ENCODE measurements at places on chromosomes 3 and 15.
A peak's percentile ranks its signal among the peaks of the same experiment; 100 is the strongest.

DNA sequence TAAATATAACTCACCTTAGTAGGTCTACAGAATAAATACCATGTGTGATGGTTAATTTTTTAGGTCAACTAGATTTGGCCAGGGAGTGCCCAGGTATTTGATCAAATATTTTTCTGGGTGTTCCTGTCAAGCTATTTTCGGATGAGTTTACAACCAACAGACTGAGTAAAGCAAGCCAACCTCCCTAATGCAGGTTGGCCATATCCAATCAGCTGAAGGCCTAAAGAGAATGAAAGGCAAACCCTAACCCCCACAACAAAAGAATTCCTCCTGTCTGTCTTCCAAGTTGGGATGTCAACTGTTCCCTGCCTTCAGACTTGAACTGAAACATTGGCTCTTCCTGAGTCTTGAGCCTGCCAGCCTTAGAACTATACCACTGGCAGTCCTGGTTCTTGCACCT, 28.6 kb downstream of the TASOR start:
- DNase-seq: no peak

DNA sequence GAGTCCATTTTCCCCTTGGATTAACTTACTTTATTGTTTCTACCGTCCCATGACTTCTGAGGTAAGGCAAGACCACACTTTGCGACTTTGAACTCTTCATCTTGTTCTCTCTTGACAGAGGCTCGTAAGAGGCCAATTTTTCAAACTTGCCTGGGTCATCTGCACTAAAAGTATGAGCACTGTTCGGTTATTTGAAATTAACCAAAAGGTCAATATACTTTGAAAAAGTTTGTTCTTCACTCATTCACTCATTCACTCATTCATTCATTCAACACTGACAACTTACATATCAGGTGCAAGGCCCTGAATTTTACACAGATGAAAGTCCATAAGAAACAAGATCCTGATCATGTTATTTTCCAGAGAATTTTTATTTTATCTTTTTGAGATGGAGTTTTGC, 57.9 kb downstream of the ATP1B3 start:
- DNase-seq: no peak

DNA sequence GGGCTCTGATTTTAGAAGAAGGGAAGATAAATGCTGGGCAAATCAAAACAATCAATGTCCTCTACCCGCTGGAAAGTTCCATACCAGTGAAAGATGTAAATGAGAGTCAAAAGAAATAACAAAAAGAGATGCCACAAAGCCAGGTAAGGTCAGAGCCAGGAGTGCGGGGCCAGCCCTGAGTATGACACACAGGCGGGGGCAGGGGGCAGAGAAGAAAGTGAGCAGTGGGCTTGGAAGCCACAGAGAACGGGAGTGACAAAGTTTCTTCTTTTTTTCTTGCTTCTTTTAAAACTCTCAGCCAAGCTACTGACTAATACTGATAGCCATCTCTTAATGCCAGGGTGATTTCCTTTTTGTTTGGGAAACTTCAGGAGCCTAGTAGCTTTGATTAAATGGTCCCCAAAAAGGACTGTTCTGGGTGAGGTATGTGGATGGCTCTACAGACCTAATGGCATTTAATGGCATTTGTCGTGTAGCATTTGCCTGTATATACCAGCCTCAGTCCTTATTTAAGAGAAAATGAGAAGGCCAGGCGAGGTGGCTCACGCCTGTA, 23.1 kb upstream of the TSEN2 start:
- no peak for DNase-seq

DNA sequence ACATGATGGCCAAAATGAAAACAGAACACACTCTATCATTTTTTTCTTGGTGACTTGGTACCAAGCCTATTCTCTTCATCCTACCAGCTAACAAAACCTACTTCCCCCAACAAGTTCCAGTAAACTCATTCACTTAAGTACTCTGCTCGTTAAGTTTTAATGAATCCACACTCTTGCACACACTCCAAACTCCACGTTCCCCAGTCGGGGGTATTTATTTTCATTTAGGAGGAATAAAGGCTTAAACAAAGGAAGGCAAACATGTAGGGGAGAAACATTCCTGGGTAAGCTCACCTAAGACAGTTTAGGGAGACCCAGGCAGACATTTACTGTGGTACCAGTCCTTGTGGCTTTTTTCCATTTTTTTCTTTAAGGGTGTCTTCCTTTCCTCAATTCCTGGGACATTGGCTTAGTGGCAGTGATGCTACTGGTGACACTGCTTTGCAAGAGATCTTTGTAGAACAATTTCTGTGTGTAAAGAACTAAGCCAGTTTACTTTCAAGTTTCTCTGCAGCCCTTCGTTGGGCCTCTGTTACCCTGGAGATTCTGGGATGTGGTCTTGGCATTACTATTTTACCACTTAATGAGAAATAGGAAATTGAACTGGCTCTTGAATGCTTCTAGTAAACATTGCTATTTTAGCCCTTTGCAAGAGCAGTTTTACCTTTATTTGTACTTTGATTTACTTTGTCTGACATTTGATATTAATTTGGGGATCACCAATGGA, 117.3 kb upstream of the C15orf61 start:
- no peak for DNase-seq

DNA sequence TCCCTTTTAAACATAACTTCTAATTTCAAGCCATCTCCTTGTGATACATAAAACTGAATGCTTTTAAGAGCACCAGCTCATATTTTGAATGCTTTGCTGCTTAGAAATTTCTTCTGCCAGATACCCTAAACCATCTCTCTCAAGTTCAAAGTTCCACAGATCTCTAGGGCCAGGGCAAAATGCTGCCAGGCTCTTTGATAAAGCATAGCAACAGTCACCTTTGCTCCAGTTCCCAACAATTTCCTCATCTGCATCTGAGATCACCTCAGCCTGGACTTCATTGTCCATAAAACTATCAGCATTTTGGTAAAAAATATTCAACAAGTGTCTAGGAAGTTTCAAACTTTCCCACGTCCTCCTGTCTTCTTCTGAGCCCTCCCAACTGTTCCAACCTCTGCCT, 17.5 kb downstream of the OSTN start:
- DNase-seq: no peak

DNA sequence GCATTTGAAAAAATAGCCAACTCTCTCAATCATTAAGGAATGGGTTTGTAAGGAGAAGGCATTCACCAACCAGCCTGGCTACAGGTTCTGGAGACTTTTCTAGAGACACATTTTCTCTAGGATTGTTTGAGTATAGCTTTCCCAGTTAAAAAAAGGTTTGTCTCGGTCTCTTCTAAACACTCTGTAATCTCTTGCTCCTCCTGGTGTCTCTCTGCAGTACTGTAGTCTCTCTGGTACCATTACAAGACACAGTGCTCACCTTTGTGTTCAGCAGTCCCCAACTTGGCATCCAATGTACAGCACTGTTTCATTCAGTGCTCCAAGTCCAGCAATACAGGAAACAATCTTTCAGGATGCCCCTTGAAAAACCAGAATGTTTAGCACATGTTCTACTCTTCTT, 534.4 kb downstream of the ZNF385D start:
- DNase-seq: no peak

DNA sequence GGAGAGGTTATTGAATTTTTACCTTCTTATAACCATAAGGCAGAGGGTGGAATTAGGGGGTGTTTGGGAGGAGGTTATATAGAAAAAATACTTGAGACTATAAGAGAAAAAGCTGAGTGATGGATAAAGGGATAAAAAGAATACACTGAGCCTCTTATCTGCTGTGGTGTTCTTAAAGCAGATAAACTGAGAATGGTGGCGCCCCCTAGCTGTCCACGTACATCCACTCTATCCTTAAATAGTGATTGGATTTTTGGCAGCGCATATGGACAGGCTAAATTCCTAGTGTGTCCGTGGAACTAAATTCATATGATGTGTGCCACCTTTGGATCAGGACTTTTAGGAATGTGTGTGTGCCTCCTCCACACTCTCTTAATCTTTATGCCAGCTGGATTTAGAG, 121.1 kb downstream of the OXSM start:
- peak; percentile 80 for DNase-seq

DNA sequence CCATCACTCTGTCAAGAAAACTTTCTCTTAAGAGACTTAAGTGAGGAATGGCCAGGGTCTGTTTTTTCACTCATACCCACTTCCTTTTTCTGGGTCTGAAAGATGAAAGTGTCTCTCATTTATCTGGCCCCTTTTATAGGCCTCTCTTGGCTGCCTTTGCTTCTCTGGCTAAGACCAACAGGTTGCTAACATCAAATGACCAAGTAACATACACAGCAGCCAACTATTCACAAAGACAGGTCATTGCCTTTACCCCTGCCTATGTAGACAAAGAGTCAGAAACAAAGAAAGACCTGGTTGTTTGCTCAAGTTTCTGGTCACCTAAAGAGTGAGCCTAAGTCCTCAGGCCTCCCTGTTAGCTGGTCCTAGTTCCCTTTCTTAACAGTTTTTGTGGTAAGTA, 24.0 kb upstream of the CSTA start:
- no peak for DNase-seq

- DNase-seq: no peak
These were observed 87.5 kb downstream of the CORO2B start for GRCh38 chr15:68666120-68666811.

- DNase-seq: no peak
These were observed 15.3 kb upstream of the BHLHE40 start for GRCh38 chr3:4963669-4964570.

GRCh38 chr3:38500688-38501417, 4.7 kb downstream of the EXOG start:
- DNase-seq: no peak

DNA sequence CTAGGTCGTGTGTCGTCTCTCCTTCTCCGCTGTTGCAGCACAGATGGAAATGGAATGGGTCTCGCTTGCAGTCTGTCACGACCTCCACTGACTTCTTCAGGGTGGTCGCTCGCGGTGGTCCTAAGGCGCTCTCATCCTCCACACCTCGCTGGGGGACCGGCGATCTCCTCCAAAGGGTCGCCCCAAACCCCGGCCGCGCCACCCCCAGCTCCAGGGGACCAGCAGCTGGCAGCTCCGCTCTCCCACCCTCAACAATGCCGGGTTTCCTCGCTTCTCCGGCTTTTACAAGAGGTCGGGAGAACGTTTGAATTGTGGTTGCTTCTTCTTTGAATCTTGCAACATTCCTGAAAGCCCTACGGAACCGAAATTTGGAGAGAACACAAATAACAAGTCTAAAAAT, 25.9 kb downstream of the SERP1 start:
- DNase-seq: no peak

GRCh38 chr3:25181096-25181495, 247.0 kb upstream of the RARB start:
- DNase-seq: no peak

- no peak for DNase-seq
These were observed 29.1 kb upstream of the PDZRN3 start for GRCh38 chr3:73653877-73654276.

DNA sequence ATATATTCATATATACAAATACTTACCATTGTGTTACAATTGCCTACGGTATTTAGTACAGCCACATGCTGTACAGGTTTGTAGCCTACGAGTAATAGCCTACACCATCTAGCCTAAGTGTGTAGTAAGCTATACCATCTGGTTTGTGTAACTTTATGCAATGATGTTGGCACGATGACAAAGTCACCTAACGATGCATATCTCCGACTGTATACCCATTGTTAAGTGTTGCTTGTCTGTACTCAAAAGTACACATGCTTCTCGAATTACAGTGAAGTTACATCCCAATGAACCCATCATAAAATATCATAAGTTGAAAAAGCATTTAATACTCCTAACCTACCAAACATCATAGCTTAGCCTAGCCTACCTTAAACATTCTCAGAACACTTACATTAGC, 327.1 kb downstream of the KBTBD8 start:
- no peak for DNase-seq

DNA sequence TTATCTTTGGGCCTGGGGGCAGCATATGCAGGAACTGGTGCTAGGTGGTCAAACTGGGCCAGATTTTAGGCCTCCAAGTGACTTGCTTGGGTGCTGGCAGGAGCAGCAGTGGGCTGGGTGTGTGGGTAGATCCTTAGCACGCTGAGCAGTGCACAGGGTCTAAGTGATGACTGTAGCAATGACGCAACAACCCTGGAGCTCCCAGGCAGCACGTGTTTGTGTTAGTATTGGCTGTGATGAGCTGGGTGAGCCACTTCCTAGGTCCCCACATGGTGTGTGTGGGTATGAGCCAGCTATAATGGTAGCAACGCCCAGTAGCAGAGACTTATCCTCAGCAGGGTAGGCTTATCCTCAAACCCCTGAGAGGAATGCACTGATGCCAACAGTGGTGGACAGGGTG, 570.6 kb upstream of the ROBO1 start:
- no peak for DNase-seq

GRCh38 chr3:159657176-159657575, 331.5 kb upstream of the IL12A start:
- DNase-seq: no peak

DNA sequence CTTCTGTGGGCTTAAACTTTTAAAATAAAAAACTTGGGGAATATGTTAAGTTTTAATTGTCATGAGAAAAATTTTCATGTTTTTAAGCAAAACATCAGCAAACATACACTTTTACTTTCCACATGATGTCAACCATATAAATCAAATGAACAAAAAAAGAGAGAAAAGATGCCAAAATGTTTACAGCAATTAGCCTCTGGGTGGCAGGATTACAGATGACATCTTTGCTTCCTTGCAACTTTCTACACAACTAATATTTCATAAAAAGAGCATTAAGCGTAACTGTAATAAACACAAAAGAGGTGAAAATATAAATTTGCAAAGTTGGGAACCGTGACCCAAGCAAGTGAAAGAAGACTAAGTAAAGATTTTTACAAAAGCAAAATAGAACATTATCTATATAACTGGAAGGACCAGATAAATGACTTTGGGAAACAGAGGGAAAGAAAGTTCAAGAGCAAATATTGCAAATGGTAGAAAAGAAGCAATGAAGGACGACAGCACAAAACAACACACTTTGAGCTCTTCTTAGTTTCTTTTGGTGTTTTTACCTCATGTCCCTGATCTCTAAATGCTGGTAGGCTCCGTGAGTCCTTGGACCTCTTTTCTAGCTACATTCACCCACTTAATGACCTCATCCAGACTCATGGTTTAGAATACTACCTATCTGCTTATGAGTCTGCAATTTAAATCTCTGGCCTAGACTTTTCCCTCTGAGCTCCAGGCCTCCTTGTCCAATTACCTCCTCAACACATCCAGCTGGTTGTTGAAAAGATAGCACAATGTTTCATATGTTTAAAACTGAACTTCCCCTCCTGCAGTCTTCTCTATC, 9.4 kb downstream of the TP53BP1 start:
- DNase-seq: no peak

GRCh38 chr3:132293251-132293650, 24.0 kb upstream of the ACP3 start:
- DNase-seq: no peak
